ENCODE measurements at places on chromosomes 12 and 14.

GRCh38 chr14:23376482-23377197 is at the start of gene CMTM5:
TSS of gene CMTM5 (plus strand) at chr14:23377046. CDS start at chr14:23377252, 206 bp downstream.
- no peak for DNase-seq

GRCh38 chr12:3741882-3742672 is 10.8 kb downstream of the CRACR2A start:
- no peak for DNase-seq

GRCh38 chr12:123498126-123498825 is 35.2 kb downstream of the RILPL1 start:
- DNase-seq, result no peak

GRCh38 chr12:52873513-52873831 is 24.7 kb upstream of the KRT78 start:
- DNase-seq, result no peak

DNA sequence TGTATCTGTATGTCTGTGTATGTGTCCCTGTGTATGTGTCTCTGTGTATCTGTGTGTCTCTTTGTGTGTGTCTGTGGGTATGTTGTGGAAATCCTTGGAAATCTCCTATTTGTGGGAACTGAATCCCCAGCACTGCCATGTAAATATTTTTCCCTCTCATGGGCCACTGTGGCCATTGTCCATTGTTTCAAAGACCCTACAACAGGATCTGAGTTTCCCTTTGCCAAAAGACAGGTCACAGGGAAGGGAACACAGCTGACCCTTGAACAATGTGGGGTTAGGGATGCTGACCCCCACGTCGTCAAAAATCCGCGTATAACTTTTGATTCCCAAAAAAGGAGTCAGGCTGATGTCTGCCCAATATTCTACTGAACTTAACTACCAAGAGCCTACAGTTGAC is 22.5 kb upstream of the BCL2L14 start:
- DNase-seq, result no peak

DNA sequence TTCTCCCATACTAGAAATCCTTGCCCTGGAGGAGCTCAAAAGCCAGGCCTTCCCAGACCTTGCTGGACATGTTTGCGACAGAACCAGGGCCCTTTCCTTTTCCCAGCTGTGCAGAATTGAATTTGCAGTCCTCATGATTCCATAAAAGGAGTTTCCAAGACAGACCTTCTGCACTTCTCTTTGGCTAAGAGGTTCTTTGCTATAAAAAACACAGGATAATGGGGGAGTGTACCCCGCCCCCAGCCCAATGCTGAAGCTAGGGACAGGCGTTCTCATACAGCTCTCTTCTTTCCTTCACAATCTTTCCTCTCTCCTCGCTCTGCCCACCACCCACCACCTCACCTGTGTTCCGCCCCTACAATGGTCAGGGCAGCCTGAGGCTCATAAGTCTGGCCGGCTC is 172.3 kb upstream of the FKBP4 start:
- no peak for DNase-seq
